ENCODE measurements at places on chromosomes 12 and 14.
A peak's percentile ranks its signal among the peaks of the same experiment; 100 is the strongest.

GRCh38 chr12:102824218-102824835, 92.7 kb downstream of the PAH start:
- DNase-seq, result no peak

- DNase-seq, result peak; percentile 36
Observed at GRCh38 chr14:60485598-60486251, at the start of gene C14orf39. C14orf39 (minus strand) TSS chr14:60486063; CDS start chr14:60485078, 985 bp downstream.

GRCh38 chr14:29649170-29649569, 278.5 kb downstream of the PRKD1 start:
- no peak for DNase-seq

DNA sequence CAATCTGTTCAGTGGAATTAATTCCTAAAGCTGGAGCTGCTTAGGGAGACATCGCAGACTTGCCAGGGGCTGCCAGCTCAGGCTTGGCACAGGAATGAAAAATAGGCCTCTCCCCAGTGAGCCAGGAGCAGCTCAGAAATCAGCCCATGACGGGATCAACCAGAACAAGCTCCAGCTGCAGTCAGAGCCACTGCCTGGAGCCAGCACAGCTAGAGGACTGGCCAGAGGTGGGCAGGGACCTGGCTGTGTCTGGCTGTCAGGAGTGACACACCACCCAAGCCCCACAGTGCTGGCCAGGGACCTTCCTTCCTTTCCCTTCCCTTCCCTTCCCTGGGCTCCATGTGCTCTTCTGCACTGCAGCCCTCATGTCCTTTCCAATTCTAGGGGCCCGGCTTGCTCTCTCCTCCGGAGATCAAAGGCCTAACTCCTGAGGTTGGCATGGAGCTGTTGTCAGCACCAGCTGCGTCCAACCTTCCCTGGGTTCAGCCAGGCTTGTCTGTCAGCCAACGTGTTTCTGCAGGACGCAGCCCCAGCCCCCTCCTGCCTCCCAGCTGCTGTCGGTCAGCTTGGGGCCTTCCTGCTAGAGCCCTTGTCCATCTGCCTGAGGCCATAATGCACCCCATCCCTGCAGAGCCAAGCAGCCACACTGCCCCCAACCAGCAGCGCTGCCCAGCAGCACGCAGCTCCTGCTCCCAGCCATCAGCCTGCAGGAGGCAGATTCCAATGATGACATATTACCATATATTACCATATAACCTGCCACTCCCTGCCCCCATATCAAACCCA, 149.3 kb downstream of the CALM1 start:
- no peak for DNase-seq

DNA sequence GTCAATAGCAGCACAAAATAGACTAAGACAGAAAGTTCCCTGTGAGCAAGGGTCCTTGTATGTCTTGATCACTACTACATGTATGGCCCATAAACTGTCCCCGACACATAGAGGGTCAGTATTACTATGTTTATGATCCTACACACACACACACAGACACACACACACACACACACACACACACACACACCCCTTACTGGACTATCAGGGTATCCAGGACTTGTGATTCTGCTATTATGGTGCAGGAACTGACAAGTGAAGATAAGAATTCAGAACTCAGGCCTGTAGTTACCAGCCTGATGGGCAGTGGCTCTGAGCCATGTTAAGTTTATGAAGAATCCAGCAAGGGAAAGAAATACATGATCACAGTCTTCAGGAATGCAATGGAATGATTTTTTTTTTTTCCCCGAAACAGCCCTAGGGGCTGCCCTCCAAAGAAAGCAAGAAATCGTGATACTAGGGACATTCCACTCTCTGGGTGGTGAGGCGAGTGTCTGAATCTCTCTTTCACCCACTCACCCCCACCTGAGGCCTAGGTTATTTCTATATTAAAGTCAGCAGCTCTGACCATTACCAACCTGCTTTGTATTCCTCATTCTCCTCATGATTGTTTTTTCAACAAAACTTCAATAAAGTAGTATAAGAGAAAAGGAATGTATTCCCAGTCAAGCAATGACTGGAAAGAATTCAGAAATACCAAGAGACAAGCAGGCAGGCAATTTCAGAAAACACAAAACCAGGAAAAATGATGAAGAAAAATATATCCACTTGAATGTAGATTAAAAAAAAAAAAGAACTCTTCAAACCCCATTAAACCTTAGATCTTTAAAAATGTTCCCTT, 105.8 kb downstream of the AVPR1A start:
- peak; percentile 17 for DNase-seq

DNA sequence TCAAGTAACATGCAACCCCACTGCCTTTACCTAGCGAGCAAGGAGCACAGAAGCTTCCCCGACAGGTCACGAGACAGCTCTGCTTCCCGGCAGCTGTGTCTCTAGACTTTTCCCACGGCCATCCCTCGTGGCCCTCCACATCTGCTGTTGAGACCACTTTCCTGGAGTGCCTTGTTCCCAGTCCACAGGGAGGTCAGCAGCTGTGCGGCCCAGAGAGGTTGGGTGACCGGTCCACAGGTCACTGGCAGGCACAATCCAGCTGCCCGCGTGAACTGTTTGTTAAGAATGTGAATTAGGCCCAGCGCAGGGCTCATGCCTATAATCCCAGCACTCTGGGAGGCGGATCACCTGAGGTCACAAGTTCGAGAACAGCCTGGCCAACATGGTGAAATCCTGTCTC, 71.5 kb downstream of the SCARB1 start:
- no peak for DNase-seq

- no peak for DNase-seq
Observed at GRCh38 chr12:104828015-104828414, 130.1 kb downstream of the SLC41A2 start.

DNA sequence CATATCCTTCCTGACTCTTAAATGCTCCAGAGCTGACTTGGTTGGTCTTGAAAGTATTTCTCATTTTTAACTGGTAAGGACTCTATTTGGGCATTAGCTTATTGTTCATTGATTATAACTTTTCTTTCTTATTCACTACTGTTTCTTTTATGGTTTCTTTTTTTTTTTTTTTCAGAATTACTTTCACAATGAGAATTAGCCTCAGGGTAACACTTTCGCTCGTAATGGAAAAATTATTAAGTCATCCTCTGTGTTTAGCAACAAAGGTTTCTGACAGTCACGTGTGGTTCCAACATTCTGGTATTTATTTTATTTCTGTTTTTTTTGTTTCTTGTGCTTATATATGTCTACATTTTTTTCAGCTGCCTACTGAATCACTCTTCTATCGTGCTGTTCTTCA, 80.0 kb downstream of the METTL25 start:
- DNase-seq, result no peak

DNA sequence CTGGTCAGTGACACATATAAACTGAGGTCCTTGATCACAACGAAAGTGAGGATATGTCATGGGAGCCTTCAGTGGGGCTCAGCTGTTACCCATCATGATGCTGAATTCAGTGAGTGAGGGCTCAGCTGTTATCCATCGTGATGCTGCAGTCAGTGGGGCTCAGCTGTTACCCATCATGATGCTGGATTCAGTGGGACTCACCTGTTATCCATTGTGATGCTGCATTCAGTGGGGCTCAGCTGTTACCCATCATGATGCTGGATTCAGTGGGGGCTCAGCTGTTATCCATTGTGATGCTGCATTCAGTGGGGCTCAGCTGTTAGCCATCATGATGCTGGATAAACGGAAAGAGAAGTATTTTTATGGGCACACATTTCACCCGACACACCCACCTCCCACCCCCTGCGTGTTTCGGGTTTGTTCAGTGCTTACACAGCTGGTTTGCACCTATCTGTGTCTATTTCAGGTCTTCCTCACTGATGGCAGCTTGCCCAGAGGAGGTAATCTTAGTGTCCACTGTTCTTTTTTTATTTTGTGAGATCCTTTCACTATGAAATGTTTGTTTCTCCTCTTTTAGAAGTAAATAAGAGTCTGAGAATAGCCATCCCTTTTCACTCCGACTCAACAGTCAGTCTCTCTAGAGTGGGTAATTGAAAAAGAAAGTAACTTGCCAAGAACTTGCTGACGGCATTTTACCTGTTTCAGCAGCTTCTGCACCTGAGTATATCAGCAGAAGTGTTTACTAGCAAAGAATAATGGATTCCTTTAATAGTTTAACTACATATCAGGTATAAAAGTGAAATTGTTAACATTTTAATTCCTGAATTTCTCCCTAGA, 183.0 kb downstream of the ERC1 start:
- no peak for DNase-seq

- no peak for DNase-seq
Observed at GRCh38 chr12:94813314-94813713, 163.0 kb upstream of the TMCC3 start.

GRCh38 chr12:125065919-125066570, 810 bp downstream of the AACS start:
- no peak for DNase-seq

DNA sequence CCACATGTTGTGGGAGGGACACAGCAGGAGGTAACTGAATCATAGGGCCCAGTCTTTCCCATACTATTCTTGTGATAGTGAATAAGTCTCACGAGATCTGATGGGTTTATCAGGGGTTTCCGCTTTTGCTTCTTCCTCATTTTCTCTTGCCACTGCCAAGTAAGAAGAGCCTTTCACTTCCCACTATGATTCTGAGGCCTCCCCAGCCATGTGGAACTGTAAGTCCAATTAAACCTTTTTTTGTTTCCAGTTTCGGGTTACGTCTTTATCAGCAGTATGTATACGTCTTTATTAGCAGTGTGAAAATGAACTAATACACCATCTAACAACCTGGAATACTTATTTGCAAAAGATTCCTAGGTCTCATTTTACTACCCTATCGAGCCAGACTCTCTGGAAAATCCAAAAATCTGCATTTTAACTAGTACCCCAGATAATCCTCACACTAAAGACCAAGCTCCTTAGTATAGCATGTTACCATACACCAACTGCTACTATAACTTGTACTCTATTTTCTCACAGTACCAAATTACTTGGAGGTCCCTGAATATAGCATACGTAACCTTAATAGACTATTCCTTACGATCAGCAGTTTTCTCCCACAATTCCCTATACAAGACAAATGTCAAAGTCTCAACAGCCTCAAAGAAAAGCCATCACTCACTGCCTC, 11.5 kb downstream of the GTF2A1 start:
- DNase-seq, result no peak

DNA sequence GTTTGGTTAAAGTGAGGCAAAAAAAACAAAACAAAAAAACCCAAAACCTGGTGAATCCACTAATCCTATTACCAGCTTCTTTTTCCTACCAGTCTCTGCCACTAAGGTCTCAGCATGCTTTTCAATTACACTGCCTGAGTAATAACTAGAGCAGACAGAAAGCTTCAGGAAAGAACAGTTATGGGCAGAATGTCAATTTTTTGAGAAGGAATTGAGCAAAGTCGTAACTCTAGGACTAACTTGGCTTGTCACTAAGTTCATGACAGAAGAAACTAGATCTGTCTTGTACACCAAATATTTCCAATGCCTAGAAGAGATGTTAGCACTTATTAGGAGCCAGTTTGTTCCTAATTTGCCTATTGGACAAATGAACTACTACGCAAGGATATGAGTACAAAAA, 148.8 kb upstream of the CNOT2 start:
- DNase-seq, result no peak

All from fibroblast of lung (primary cell).